ENCODE measurements at places on chromosomes 11 and 22.

DNA sequence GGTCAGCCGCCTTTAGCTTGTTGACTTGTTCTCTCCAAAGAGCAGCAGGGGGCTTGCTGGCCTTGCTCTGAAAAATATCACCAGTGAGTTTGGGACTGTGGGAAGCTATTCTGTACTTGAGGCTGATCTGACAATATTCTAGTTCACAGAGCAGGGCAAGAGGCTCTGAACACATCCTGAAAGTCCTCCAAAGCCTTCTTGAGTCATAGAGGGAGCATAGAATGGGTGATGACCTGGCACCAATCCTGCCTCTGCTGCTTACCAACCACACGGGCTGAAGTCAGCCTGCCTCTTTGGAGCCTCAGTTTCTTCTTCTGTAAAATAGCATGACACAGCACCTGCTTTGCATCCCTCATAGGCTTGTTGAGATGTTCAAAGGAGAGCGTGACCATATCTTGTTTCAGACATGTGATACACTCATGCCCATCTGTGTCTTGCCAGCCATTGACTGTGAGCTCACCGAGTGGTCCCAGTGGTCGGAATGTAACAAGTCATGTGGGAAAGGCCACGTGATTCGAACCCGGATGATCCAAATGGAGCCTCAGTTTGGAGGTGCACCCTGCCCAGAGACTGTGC is 96.6 kb downstream of the RRAS2 start:
- no peak for DNase-seq

- DNase-seq, result no peak
Measured at GRCh38 chr22:19143967-19144400, 467 bp downstream of the ESS2 start.

DNA sequence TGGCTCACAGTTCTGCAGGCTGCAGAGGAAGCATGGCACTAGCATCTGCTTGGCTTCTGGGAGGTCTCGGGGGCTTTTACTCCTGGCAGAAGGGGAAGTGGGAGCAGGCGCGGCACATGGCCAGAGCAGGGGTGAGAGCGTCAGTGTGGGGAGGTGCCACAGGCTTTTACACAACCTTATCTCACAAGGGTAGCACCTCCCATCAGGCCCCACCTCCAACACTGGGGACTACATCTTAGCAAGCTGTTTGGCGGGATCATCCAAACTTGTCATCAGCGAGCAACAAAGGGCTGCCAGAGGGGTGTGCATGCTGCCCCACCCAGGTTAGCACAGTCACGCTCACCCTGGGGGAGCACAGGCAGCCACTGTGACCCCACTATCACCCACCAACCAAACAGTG is 18.9 kb upstream of the YPEL1 start:
- DNase-seq, result peak; percentile 86

GRCh38 chr11:120129570-120129969 is 8.3 kb downstream of the TRIM29 start:
- no peak for DNase-seq

GRCh38 chr11:30316237-30316636 is 6.7 kb upstream of the ARL14EP start:
- no peak for DNase-seq

DNA sequence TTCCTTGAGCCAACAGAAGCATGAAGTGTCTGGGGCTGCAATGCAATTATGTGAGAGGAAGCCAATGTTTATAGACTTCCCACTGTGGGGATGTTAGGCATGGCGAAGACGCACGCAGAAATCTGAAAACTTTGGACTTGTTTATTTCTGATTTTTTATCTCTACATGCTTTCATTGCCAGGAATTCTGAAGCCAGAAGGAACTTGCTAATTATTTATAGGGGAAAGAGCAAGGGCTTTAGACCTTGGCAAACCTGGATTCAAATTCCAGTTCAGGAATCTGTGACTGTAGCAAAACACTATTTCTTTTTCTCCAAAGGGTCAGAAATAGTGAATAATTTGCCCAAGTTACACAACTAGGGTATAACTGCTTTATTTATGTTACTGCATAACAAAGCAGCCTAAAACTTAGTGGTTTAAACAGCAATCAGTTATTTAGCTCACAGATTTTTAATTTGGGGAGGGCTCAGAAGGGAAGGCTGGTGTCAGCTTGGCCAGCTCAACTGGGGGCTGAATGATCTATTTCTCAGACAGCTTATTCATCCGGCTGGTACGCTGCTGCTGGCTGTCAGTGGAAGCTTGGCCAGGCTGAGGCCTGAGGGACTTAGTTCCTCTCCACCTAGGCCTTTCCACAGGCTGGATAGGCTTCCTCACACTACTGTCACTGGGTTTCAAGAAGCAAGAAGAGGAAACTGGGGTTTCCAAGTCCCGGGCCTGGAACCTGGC is 1.9 kb upstream of the OR6Q1 start:
- peak; percentile 44 for DNase-seq

DNA sequence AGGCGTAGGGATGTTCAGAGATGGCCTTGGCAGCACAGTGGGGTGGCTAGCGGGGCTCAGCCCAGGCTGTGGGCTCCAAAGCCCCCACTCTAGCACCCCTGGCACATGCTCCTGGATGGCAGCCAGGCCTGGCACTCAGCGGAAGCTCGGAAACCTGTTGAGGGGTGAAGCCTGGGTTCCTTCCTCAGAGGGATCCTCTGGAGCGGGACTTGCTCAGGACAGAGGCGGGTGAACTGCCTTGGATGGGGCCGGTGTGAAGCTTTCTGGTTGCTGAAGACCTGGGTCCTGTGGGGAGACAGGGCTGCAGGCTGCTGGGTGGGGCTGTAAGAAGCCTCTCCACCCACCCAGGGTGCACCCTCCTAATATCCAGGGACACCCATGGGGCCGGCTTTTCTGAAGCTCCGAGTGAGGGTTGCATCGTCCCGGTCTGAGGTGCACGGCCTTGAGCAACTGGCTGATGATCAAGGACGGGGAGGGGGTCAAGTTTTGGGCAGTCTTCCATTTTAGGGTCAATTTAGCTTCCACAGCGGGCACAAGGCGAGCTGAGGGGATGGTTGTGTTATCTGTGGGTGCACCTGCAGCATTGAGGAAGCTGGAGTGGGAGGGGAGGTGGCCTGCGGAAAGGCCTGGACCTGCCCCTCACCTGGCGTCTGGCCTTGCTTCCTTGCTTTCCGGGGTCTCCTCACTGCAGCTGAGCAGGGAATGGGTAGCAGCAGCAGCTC is 5.2 kb downstream of the MRGPRE start:
- DNase-seq, result peak; percentile 54

DNA sequence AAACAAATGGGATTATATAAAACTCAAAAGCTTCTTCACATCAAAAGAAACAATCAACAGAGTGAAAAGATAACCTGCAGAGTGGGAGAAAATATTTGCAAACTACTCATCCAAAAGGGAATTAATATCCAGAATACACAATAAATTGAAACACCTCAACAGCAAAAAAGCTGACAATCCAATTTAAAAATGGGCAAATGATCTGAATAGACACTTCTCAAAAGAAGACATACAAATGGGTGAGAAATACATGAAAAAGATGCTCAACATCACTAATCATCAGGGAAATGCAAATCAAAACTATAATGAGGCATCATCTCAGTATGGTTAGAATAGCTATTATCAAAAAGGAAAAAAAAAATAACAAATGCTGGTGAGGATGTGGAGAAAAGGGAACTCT is 13.5 kb downstream of the EXPH5 start:
- DNase-seq, result no peak

DNA sequence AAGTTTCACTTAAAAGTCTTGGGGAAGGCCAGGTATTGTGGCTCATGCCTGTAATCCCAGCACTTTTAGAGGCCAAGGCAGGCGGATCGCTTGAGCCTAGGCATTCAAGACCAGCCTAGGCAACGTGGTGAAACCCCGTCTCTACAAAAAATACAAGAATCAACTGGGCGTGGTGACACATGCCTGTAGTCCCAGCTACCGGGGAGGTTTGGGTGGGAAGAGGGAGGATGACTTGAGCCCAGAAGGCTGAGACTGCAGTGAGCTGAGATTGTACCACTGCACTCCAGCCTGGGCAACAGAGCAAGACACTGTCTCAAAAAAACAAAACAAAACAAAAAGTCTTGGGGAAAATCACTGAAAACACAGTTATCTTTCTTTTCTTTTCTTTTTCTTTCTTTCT is 15.4 kb upstream of the XBP1 start:
- no peak for DNase-seq

DNA sequence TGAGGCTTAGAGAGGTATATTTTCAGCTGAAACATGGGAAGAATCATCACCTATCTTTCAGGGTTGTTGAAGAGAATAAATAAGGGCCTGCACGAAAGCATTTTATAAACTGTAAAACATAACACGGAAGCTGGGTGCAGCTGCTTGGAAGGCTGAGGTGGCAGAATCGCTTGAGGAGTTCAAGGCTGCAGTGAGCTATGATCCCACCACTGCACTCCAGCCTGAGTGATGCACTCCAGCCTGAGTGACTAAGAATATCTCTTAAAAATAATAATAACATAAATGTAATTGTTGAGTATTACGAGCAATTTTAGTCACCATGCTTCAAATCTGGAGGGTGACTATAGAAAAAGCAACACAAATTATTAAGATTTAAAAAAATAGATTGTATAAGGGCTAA is 16.3 kb downstream of the RBFOX2 start:
- DNase-seq, result no peak

GRCh38 chr11:88363004-88363403 is 25.5 kb upstream of the CTSC start:
- no peak for DNase-seq

GRCh38 chr11:69729252-69729651 is 25.4 kb upstream of the FGF19 start:
- DNase-seq, result no peak

- DNase-seq, result no peak
Measured at GRCh38 chr11:27085605-27086004, 45.0 kb downstream of the BBOX1 start.

DNA sequence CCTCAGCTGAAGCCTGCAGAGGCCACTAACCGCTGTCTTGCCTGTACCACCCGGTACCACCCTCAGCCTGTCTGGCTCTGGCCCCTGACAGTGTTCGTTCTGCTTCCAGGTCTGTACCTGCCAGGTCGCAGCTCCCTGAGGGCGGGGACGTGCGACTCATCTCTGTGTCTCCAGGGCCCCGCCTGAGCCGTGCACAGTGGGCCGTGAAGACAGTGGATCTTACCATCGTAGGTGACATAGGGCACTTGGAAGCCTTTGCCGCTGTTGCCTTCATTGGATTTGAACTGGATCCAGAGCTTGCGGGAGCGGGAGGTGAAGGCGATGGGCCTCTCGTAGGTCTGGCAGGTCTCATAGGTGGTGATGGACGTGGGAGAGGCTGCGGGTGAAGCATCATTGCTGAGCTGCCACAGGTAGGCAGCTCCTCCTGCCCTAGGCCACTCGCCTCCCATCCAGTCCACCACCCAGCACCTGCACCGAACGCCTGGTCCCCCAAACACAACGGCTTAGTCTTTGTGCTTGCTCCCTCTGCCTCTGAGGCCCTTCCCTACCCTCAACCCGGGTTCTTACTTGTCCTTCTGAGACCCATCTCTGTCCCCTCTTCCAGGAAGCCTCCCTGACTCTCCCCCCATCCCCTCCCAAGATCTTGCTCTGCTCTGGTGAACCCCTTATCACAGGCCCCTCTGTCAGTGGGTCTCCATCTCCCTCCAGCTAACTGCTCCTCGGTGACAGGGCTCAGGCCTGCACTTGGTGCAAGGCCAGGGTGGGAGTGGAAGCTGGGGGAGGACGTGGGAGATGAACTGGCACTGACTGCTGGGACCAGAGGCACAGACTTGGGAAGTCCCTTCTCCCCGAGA is 21.1 kb upstream of the TTLL12 start:
- DNase-seq, result no peak

DNA sequence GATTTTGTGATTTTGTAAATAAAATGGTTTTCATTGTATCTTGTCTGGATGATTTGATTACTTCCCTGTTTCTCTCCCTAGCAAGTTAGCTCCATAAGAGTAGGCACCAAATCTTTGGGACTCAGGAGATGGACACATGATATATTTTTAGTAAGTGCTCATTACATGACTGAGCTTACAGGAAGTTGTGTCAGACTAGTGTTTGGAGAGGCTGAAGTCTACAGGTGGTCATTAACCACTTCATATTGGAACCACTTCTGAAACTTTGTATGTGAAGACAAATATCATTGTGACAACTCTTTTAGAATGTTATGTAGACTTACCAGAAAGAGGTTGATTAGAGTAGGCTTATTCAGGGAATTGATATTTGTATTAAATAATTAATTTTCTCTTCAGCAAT is 19.1 kb downstream of the ARHGAP42 start:
- no peak for DNase-seq

- DNase-seq, result no peak
Measured at GRCh38 chr11:68854273-68854958, 12.7 kb upstream of the CPT1A start.

- DNase-seq, result no peak
Measured at GRCh38 chr11:133693110-133693509, 152.2 kb downstream of the SPATA19 start.

- no peak for DNase-seq
Measured at GRCh38 chr11:108835624-108836023, 170.8 kb downstream of the DDX10 start.

DNA sequence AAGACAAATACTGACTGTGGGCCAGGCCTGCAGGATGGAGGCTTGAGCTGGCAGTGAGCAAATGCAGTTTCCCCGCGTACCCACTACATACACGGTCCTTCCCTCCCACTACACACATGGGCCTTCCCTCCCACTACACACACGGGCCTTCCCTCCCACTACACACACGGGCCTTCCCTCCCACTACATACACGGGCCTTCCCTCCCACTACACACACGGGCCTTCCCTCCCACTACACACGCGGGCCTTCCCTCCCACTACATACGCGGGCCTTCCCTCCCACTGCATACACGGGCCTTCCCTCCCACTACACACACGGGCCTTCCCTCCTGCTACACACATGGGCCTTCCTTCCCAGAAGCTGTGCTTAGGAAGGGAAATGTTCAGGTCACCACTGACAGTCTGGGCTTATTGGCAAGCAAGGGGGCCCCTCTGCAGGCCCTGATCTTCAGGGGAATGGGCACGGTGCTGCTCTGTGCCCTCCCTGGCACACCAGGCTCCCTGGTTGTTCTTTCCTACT is 10.8 kb downstream of the DNAL4 start:
- no peak for DNase-seq

DNA sequence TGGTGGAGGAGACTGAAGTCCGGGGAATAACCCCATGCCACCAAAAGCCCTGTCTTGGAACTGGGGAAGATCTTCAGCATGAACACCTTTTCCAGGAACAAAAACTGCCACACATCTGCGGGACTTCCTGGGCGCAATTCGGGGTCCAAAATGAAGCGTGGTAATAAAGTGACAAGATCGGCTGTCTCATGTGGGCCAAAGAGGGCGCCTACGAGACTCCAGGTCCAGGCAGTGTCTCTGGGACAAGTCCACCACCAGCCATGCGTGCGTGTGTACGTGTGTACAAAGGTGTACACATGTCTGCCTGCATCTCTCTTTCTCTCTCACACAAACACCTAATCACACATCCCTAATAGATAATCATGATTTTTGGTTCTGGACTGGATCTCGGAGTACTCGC is 8.9 kb upstream of the MYBPC3 start:
- DNase-seq, result no peak

All from right cardiac atrium (tissue), 5 donors.